ENCODE measurements at places on chromosomes 3 and 15. TPM values are rescaled to one million over a fixed set of nuclear protein-coding genes. Genes with fewer than 3 reads are reported as not detected.
A peak's percentile ranks its signal among the peaks of the same experiment; 100 is the strongest.

DNA sequence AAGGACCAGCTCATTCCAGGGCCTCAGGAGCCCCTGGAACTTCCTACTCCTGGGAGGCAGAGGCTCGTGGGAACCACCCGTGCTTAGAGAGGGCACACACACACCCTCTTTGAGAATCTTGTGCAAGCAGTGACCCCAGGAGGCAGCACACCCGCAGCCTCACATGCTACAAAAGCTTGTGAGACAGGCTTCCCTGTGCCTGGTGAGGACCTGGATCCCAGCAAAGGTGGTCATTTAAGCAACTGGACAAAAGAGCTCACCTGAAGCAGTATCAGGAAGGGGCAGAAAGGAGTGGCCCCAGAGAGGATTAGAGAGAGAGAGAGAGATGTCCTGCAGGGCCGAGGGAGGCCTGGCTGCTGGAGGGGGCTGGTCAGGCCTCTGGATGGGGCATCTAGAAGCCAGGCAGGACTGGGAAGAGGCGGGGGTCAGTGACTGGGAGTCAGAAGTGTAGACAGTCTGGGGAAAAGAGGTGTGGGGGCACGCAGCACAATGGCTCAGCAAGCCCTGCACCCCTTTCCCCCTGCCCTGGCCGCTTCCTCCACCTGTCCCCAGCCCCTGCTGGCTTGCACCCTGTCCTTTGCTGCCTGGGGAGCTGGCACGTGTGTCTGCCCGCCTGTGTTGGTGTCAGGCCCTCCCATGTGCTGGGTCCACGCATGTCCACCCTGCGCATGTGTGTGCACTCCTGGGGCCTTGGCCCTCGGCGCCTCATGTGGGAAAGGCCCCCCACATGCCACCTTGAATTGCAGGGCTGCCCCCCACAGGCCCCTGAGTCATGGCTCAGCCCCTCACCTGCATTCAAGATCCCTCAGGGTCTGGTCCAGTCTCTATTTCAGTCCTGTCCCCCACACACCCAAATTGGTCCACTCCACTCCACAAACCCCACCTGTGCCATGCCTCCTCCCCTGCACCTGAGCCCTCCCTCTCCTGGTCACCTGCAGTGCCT lies 36.9 kb downstream of the TSPAN3 start:
- peaks cover 9% of the 10 kb centered on the region for H3K4me1 ChIP-seq
- peaks cover 22% of the 10 kb centered on the region for H3K36me3 ChIP-seq
- H3K4me3 ChIP-seq: no peak overlapping the region
- no peak overlapping the region for H3K27ac ChIP-seq
- no peaks in the 10 kb centered on the region for H3K27me3 ChIP-seq

GRCh38 chr15:66038387-66039116 lies 169.3 kb downstream of the RAB11A start:
- H3K27ac ChIP-seq: no peak overlapping the region
- H3K4me1 ChIP-seq: no peaks in the 10 kb centered on the region
- H3K36me3 ChIP-seq: no peaks in the 10 kb centered on the region

Gene SOX14
- 0.09 TPM for total RNA-seq

DNA sequence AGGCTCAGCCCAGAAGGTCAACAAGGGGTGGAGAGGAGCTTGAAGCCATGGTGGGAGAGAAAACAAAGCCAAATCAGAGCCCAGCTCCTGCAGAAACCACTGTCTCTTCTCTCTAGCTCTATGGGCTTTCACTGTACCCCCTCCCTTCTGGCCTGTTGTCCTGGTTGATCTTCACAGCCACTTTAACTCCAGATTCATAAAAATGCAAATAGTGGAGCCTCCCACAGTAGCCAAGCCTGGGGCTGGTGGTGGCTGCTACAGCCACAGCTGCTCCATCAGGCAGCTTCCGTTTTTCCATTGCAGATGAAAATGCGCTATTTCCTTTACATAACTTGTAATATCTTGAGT lies 20.7 kb upstream of the CAV3 start:
- no peak overlapping the region for H3K4me3 ChIP-seq
- H3K36me3 ChIP-seq: no peaks in the 10 kb centered on the region
- no peak overlapping the region for H3K27ac ChIP-seq
- H3K4me1 ChIP-seq: no peaks in the 10 kb centered on the region
- no peak for DNase-seq

DNA sequence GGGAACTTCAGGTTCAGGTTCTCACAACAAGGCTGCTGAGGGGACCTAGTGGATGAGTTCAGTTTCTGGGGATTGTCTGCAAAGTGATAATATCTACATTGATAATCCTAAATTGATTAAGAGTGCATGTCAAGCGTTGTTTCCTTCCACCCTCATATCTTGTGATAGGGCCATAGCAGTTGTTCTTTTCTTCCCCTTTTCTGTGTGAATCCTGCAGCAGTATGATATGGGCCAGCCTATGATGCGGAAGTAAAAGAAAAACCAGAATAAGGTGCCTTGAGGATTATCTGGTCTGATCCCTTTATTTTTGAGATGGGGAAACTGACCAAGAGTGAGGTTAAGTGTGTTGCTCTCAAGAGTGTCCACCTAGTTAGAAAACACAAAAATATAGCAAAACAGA lies 86.2 kb downstream of the MITF start:
- no peak for DNase-seq
- no peaks in the 10 kb centered on the region for H3K27me3 ChIP-seq
- H3K4me1 ChIP-seq: no peaks in the 10 kb centered on the region
- no peaks in the 10 kb centered on the region for H3K36me3 ChIP-seq
- no peak overlapping the region for H3K27ac ChIP-seq

DNA sequence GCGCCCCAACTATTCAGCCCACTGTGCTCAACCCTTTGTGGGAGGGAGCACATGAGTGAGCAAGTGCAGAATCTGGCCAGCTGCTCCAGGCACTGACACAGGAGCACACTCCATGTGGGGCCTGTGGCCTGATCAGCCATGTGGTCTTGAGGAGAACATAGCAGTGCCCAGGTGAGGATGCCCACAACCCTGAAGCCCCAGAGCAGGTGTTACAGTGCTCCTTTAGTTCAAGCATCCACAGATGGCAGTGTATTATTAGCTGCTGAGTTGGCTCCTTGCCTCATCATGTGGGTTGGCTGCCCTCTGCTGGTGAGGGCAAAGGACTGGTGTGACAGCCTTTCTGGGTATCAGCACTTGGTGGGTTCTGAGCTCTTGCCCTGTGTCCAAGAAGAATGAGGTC lies 1588.2 kb downstream of the SI start:
- H3K27me3 ChIP-seq: no peaks in the 10 kb centered on the region
- no peak for DNase-seq
- H3K27ac ChIP-seq: no peak overlapping the region

Gene XPC
- 19.1 TPM for total RNA-seq

DNA sequence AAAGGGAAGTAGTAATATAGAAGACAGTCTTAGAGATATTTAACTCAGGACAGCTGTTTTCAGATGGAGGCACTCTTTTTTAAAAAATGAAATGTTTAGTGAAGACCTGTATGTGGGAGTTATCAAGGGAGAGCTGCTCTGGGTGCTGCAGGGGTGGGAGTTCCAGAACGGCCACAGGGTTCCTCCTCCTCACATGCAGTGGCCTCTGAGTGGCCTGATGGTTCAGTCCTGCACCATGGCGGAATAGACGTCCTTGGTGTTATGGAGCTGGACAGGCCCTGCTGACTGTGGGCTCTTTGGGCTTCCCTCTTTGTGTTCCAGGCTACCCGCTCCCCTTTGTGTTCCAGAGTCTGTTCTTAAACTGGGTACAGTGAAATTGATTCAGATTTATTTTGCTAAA lies 126.1 kb downstream of the CHST2 start:
- no peaks in the 10 kb centered on the region for H3K36me3 ChIP-seq
- H3K4me3 ChIP-seq: no peak overlapping the region
- peaks cover 24% of the 10 kb centered on the region for H3K4me1 ChIP-seq

Gene ALS2CL
- total RNA-seq: 4.3 TPM

GRCh38 chr3:120258009-120258408 lies 27.0 kb downstream of the GPR156 start:
- H3K36me3 ChIP-seq: no peaks in the 10 kb centered on the region
- no peak for DNase-seq
- H3K4me3 ChIP-seq: no peak overlapping the region
- no peak overlapping the region for H3K27ac ChIP-seq

GRCh38 chr3:25170021-25170420 lies 258.0 kb upstream of the RARB start:
- DNase-seq: no peak
- H3K4me1 ChIP-seq: no peaks in the 10 kb centered on the region
- H3K36me3 ChIP-seq: no peaks in the 10 kb centered on the region
- no peak overlapping the region for H3K27ac ChIP-seq

Gene TMIE
- total RNA-seq: 0.85 TPM

- H3K4me3 ChIP-seq: no peak overlapping the region
- no peaks in the 10 kb centered on the region for H3K36me3 ChIP-seq
- no peaks in the 10 kb centered on the region for H3K27me3 ChIP-seq
- DNase-seq: no peak
Observed at GRCh38 chr3:58190291-58190690, 20.5 kb downstream of the DNASE1L3 start.

DNA sequence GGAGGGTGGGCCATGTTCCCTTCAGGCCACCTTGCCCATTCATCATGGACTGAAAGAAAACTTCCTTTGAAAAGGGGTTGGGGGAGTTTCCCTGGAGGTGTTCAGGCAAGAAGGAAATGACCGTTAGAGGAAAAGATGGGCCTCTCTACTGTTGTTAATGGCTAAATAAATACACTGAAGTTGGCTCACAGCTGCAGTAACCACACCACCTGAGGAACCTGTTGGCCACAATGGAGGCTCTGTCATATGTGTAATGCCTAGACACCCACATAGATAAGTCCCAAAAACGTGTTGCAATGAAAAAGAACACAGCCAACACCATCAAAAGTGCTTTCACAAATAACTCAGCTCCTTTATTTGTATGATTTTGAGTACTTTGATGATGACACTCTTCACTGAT lies 38.2 kb upstream of the FAM3D start:
- no peaks in the 10 kb centered on the region for H3K27me3 ChIP-seq
- no peaks in the 10 kb centered on the region for H3K36me3 ChIP-seq
- no peak for DNase-seq
- H3K27ac ChIP-seq: no peak overlapping the region
- no peak overlapping the region for H3K4me3 ChIP-seq

Gene HAPLN3
- total RNA-seq: 17.3 TPM

Gene CASR
- 0.09 TPM for total RNA-seq

GRCh38 chr3:68771681-68772080 lies 160.7 kb downstream of the TAFA4 start:
- H3K4me3 ChIP-seq: no peak overlapping the region
- no peak overlapping the region for H3K27ac ChIP-seq
- DNase-seq: no peak
- no peaks in the 10 kb centered on the region for H3K4me1 ChIP-seq
- H3K36me3 ChIP-seq: no peaks in the 10 kb centered on the region

Gene GREM1
- 0.14 TPM for total RNA-seq

Gene PCLAF
- 57.6 TPM for total RNA-seq

Gene MASP1
- 0.14 TPM for total RNA-seq

Gene SLC22A13
- total RNA-seq: 0.09 TPM

DNA sequence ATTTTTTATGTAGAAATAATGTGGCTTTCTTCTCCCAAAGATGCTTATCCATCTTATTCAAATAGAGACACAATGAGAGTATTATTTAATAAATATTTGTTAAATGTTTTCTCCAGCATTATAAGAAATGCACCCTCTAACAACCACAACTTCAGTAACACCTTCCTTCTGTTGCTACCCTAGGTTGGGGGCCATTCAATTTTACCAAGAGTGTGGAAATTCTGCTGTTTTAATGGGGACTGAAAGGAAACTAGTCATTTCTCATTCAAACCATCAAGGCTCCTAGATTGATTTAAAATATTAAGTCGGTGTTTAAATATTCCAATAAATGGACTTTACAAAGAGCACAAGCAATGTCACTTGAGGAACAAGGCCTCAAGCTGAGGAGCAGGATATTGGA lies 7.6 kb downstream of the ONECUT1 start:
- no peak overlapping the region for H3K27ac ChIP-seq
- no peak for DNase-seq
- H3K4me3 ChIP-seq: no peak overlapping the region

DNA sequence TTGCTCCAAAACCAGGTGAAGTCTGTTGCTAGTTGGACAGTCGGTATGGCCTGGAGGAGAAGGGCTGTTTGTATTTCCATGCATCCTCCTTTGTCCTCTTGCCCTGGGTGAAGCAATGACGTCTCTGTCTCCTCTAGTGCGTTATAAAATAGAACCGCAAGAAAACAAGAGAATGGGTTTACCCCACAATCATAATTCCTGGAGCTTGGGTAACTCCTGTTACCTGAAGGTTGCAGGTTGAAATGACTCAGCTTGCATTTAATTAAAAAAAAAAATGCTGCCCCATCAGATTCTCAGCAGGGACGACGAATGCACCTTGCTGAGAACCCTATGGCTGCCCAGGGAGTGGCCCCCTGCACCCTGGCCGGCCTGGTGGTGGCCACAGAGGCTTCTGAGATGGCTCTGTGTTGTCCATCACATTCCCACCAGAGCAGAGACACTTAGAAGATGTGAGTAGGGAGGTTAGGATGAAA lies 228.2 kb upstream of the BHLHE40 start:
- peak overlapping the region; percentile 28 for H3K27ac ChIP-seq
- no peaks in the 10 kb centered on the region for H3K4me1 ChIP-seq
- H3K36me3 ChIP-seq: peaks cover 7% of the 10 kb centered on the region
- no peak for DNase-seq

Gene SPATA12
- 0.05 TPM for total RNA-seq

Gene GOLGA8N
- 2.2 TPM for total RNA-seq

Gene LIPH
- total RNA-seq: 0.09 TPM

- DNase-seq: no peak
- H3K4me1 ChIP-seq: peaks cover 8% of the 10 kb centered on the region
- peaks cover 15% of the 10 kb centered on the region for H3K36me3 ChIP-seq
- H3K27ac ChIP-seq: no peak overlapping the region
- no peak overlapping the region for H3K4me3 ChIP-seq
Observed at GRCh38 chr3:150742141-150742523, 20.8 kb downstream of the SIAH2 start.

- no peak overlapping the region for H3K27ac ChIP-seq
- H3K27me3 ChIP-seq: no peaks in the 10 kb centered on the region
- H3K4me1 ChIP-seq: no peaks in the 10 kb centered on the region
- no peak for DNase-seq
Observed at GRCh38 chr3:4015426-4015825, 216.2 kb downstream of the LRRN1 start.

Gene LRRC58
- total RNA-seq: 14.9 TPM

All from thymus (tissue), 14 donors.